CD4-positive, alpha-beta T cell treated with Interleukin-1 beta for 1 hour (primary cell): ENCODE measurements at places on chromosomes 13 and 19.
A peak's percentile ranks its signal among the peaks of the same experiment; 100 is the strongest.

DNA sequence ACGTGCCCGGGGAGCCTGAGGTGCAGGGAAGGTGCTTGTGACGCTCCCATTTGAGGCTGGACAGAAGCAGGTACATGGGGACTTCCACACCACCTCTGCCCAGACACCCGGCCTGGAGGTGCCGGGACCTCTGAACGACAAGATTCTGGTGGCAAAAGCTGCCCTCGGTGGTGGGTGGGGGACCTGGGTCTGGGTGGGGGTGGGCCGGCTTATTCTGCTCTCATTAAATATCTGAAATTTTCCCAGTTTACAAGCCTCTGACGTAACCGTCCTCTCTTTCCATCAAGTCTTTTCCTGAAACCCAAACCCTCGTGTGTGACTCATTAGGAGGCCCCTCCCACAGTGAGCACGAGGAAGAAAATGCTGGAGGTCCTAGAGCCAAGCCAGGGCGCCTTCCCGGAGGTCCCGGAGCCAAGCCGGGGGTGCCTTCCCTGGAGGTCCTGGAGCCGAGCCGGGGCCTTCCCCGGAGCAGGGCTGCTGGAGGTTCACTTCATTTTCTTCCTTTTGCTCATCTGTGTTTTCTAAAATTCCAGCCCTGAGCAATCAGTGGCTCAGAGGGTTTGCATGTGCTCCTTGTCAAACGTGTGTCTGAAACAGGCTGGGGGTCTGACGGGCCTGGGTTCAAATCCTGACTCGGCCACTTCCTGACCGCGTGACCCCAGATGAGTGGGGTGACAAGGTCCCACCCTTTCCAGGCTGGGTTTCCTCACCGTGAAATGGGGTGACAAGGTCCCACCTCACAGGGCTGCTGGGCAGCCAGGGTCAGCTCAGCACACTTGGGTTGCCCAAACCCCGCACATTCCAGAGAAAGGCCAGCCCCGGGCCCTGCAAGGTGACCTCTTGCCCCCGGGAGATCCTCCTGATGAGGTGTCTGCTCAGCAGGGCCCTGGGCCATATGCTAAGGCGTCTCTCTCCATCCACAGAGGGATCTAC, 10.0 kb downstream of the CFD start:
- DNase-seq: no peak

DNA sequence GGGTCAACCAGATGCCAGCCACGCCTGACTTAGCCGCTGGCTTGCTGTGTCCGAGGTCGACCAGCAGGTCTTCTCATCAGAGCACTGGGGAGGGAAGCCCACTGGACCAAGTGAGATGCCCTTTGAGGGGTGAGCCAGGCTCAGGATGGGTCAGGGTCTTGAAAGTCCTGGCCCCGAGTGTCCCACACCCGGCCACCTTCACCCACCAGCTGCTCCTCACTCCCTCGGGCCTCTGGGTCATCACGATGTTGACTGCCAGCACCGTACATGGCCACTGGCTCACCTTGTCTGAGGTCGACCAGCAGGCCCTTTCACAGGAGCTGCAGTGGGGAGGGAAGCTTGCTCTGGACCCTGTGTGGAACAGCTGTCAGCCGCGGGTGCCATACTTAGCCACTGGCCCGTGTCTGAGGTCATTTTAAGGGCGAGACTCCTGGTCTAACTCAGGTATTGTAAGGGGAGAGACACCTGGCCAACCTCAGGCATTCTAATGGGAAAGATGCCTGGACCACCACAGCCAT, 1361.3 kb downstream of the UQCRFS1 start:
- DNase-seq: no peak

GRCh38 chr13:20388184-20388583, 137.5 kb downstream of the CRYL1 start:
- no peak for DNase-seq

DNA sequence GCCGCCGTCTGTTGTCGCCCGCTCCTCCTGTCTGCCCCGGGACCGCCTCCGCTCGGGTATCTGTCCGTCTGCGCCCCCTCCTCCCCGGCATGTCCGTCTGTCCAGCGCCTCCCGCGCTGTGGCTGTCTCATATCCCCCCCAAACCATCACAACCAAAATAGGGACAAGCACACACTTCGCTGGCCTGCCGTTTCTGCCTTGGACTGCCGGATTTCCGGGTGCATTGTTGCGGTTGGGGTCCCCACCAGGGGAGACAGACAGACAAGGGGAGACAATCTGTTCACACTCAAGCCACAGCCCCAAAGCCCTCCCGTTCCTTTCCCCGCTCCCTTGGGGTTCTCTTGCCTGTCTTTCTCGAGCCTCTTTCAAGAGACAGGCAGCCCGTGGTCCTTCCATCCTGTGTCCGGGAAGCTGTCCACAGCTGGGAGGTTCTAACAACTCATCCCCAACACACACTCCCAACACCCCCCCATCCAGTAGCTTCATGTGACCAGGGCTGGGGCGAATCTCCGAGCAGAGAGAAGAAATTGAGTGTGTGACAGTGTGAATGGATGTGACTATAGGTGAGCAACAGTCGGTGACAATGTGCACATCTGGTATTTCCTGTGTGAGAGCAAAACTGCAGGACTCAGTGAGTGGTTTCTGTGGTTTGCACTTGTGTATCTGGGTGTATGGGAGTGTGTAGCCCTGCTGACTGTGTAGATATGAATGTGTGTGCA, 16.5 kb upstream of the FOSB start:
- DNase-seq: peak; percentile 84

DNA sequence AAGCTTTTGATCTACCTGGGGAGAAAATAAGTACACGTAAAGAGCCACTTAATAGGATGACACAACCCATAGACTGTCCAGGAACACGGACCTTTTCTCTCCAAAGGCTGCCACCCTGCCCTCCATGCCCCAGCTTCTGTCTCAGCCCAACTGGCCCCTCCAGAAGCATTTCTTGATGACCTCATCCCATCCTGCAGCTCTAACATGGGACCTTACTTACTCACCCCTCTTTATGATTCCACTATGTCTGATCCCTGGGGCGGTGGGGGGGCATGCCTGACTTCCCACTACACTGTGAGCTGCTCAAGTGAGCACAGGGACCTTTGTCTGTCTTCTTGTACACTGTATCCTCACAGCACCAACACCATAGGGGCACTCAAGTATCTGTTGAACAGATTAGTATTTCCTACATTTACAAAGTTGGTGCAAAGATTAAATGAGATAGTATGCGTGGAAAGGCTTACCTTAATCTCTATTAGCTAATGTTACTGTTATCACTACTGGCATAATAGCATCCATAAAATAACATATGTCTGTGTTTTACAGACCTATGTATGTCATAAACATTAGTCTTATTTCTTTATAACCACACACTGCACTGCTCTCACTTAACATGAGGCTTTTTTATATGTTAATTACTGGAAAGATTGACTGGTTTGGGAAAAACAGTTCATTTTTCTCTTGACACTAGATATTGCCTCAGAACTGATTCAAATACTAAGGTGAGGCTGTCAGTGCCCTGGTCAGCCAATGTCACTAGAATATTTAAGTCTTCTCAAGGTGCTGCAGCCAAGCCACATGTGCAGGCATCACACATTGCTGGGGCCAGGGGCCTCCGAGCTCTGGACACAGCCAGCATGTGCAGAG, 100.9 kb downstream of the FOXO1 start:
- DNase-seq: no peak

DNA sequence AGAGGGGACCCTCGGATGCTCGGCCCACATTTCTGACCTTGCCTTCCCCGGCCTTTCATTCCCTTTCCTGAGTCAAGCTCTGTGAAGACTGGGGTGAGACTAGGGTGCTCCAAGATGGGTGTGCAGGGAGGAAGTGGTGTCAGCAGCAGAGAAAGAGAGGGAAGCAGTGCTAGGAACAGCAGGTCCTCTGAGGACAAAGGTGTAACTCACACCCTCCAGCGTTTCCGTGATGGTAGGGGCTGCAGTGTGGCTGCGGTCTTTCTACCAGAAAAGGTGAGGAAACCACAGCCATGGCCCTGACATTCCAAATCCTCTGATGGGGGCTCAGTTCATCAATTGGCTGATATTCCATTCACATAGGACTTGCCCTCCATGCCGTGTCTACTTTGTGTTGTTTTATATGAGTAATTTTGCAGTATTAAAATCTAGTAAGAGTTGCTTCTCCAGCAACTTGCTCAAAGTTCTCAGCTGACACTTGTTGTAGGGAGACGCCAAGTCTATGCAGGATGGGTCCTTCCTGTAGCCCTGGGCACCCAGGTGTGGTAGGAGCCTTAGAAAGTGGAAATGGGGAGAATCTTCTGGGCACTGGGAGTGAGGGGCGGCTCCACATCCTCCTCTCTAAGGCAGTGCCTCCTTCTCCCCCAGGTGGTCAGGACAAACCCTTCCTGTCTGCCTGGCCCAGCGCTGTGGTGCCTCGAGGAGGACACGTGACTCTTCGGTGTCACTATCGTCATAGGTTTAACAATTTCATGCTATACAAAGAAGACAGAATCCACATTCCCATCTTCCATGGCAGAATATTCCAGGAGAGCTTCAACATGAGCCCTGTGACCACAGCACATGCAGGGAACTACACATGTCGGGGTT, 1.6 kb downstream of the KIR3DL1 start:
- no peak for DNase-seq

GRCh38 chr13:72657379-72657778, 70.0 kb downstream of the MZT1 start:
- no peak for DNase-seq

- peak; percentile 84 for DNase-seq
Measured at GRCh38 chr19:49555600-49556411, 24.6 kb downstream of the NOSIP start.

- DNase-seq: no peak
Measured at GRCh38 chr13:20721454-20722357, 18.2 kb downstream of the IL17D start.

DNA sequence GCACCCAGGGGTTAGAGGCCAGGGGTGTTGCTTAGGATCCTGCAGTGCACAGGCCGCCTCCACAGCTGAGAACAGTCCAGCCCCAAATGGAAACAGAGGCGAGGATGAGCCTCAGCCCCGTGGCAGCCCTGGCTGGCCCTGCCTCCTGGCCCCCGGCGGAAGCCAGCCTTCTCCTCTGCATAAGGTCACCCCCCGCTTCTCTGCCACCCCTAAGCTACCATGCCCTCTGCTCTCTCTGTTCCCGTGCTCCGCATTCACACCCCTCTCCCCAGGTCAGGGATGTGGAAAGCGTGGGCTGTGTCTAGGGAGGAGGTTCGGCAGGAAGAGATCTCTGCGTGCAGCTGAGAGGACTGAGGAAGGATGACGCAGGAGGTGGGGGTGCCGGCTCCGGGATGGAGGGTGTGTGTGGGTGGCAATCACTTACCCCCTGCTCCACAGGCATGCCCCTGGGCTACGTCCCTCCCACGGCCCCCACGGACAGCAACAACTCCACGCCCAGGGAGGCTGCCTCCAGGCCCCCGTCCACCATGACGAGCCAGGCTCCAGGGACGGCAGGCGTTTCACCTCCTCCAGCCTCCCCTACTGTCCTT, 6.0 kb downstream of the SSC5D start:
- no peak for DNase-seq

- no peak for DNase-seq
Measured at GRCh38 chr19:54252243-54252642, 4.8 kb downstream of the LILRB5 start.

- DNase-seq: no peak
Measured at GRCh38 chr19:49524812-49525455, 2.9 kb upstream of the RCN3 start.
